Neural crest cell (in vitro differentiated cells): ENCODE measurements at places on chromosomes 1 and 21.
A peak's percentile ranks its signal among the peaks of the same experiment; 100 is the strongest.

- DNase-seq: peak; percentile 48
Observed at GRCh38 chr1:77888781-77889642, 588 bp downstream of the NEXN start.

DNA sequence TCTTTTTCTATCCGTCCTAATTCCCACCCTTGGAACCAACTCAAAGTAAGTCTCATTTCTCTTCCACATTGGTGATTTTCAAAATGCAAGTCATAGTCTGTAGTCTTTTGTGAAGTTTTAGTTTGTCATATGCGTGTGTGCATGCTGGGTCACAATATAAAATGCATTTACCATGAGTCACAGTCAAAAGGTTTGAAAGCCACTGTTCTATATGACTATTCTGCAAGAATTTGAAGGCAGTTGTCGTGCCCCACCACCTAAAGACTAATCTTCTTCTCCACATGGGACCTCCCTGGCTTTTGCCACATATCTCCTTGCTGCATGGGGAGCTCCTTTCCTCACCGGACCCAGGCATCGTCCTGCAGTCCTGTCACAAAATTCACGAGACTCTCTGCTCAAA is 1.6 kb downstream of the STPG1 start:
- no peak for DNase-seq

- no peak for DNase-seq
Observed at GRCh38 chr1:94068096-94068998, 52.6 kb downstream of the ABCA4 start.

GRCh38 chr21:26433386-26433785 is 139.7 kb downstream of the CYYR1 start:
- DNase-seq: no peak

GRCh38 chr1:20278692-20279130 is 12.0 kb upstream of the VWA5B1 start:
- DNase-seq: no peak

- no peak for DNase-seq
Observed at GRCh38 chr1:196584696-196585095, 23.5 kb downstream of the KCNT2 start.

DNA sequence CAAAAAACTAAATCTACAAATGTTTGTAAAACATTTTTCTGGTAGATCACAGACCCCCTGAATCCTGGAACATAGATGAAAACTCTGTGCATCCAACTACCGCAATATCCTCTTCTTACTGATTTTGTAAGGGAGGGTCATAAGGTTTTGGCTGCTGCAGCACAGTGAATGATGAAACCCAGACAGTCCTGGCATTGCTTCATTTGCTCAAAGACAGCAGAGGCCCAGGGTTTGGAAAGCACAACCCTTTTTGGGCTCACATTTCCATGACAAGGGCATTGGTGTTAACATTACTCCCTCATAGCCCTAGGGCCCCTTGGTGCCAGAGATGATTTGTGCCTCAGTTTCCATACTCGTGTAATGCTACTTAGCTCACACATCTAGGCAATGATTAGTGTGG is 51.2 kb downstream of the PLXNA2 start:
- no peak for DNase-seq

- DNase-seq: no peak
Observed at GRCh38 chr1:186225096-186225495, 150.0 kb downstream of the TPR start.

DNA sequence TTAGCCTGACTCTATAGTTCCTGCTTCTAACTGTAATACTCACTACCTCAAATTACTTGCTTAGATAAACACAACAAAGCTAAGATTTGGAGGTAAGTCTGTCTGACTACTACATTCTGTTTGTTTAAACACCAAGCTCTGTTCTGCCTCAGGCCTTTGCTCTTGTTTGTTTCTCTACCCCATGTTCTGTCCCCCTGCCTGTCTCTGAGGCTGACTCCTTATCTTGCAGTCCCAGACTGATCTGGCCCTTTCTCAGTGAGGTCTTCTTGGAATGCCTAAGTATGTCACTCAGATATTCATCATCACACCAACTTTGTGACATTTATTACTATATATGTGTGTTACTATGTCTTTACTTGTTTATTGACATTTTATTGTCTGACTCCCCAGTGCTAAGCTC is 425.5 kb downstream of the LMO4 start:
- no peak for DNase-seq

DNA sequence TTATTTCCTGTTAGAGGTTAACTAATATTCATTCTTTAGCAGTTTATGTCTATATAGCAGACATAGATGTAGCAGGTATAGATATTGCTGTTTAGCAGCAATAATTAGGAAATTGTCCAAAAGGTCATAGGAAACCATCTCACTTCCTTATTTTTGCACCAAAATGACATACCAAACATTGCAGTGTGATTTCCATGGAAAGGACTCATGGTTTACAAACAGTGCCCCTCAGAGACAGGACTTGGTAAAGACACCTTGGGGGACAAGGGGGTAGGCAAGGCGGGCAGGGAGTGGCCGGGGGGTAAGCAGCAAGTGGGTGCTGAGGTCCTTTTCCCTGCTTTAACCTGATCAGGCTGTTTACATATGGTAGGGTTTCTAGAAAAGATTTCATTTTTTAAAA is 30.5 kb downstream of the BATF3 start:
- no peak for DNase-seq

- no peak for DNase-seq
Observed at GRCh38 chr21:33514229-33514628, 22.7 kb upstream of the DNAJC28 start.

DNA sequence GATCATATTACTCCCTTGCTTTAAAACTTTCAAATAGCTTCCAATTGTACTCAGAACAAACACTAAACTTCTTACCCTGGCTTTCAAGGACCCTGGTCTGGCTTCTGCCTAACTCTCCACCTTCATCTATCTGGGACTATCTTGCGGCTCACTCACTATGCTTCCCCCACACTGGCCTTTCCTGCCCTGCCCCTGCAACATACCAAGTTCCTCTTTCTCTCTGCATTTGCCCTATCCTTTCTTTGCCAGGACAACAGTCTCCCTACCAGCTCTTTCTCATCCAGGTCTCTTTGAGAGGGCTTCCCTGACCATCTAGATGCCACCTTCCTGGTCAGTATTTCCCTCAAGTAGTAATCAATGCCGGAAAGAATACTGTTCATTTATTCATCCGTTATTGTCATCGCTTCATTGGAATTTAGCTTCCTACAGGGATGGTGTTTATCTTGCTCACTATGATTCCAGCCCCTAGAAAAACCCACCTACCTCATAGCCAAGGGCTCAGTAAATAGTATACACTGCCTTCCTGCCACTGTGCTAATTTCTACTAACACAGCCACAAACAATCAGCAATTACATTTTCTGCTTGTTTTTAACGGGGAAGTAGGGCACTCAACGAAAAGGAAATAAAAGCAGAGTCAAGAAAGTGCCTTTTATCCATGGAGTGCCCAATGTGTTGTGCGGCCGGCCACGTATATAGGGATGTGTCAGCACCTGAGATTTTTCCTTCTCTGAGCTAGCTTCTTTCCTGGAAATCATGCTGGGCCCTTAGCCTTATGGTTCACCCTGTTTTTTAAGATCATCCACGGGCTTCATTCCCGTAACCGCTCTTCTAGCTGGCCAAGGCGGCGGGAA is 521 bp upstream of the CDC7 start:
- DNase-seq: no peak

GRCh38 chr1:17498214-17498613 is 41.3 kb upstream of the ARHGEF10L start:
- DNase-seq: no peak

GRCh38 chr1:175188936-175189335 is 3.6 kb downstream of the KIAA0040 start:
- no peak for DNase-seq

GRCh38 chr21:46057111-46057709 is 40.7 kb upstream of the COL6A2 start:
- DNase-seq: no peak

DNA sequence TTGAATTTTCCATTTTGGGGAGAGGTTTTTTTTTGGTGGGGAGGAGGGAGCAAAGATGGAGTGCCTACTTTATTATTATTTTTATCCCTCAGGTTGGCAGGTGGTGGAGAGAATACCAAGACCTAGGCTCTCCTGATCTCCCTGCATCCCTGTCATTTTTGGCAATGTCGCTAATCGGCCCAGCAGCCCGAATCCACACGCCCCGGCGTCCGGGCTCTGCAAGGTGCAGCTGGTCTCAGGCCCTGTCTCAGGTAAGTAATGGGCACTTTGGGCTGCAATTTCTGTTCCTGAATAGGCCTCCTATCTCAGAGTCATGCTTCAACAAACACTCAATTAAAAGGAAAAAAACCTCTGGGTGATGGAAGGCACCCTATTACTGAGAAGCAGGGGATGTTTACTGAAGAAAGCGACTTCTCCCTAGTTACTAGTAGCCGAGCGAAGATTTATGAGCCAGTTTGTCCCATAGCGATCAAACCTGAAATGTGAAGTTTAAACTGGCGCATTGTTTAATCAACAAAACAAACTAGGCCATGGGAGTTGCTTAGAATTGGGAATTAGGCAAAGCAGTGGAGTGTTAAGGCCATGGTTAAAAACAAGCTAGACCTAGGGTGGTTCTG is 137.8 kb downstream of the RWDD3 start:
- DNase-seq: no peak

GRCh38 chr1:226429858-226430715 is 22.2 kb upstream of the PARP1 start:
- no peak for DNase-seq

DNA sequence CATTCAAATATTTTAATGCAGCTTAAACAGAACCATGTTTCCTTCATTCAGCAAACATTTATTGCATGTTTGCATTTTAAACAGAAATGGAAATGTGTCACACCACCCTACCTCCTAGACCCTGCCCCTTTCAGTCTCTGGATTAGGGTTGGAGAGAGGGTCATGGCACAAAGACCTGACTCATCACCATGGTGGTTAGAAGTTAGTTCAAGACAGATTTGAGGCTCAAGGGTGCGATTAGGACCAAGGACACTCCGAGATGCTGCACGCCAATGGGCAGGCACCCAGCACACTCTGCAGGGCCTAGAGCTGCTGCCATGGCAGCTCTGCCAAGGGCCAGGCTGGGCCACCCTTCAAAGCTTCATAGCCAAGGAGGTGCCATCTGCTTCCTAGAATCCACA is 86.9 kb downstream of the NAV1 start:
- DNase-seq: no peak

- no peak for DNase-seq
Observed at GRCh38 chr1:222196736-222197135, 351.2 kb downstream of the HHIPL2 start.

- no peak for DNase-seq
Observed at GRCh38 chr1:160579216-160579701, at the start of gene CD84. Gene CD84, minus strand, starts transcription at chr1:160579496. Its CDS starts 59 bp downstream, at chr1:160579437.

GRCh38 chr1:219791766-219792165 is 136.6 kb downstream of the SLC30A10 start:
- no peak for DNase-seq

DNA sequence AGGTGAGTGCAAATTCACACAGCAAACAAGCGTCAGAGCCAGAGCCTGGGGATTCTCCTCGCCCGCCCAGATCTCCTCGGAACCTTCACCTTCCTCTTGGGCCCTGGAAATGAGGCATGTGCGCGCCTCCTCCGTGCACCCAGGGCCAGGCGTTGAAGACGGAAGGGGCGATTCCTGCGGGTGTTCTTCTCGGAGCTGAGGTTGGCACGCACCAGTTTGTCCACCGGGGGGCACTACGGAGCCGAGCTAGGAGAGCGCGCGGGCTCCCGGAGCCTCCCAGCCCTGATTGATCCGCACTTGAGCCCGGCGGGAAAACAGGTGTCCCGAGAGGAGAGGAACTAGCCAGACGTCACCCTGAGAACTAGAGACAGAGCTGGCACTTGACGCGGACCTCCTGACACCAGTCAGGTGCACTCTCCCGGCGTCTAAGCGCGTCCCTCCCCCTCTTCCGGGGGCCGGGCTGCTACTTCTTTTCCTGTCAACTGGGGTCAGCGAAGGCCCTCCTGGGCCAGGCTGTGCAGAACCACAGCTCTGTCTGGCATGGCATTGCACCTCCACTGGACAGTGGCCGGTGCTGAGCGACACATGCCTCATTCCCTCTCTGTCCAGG is 18.3 kb upstream of the SERINC2 start:
- peak; percentile 94 for DNase-seq

DNA sequence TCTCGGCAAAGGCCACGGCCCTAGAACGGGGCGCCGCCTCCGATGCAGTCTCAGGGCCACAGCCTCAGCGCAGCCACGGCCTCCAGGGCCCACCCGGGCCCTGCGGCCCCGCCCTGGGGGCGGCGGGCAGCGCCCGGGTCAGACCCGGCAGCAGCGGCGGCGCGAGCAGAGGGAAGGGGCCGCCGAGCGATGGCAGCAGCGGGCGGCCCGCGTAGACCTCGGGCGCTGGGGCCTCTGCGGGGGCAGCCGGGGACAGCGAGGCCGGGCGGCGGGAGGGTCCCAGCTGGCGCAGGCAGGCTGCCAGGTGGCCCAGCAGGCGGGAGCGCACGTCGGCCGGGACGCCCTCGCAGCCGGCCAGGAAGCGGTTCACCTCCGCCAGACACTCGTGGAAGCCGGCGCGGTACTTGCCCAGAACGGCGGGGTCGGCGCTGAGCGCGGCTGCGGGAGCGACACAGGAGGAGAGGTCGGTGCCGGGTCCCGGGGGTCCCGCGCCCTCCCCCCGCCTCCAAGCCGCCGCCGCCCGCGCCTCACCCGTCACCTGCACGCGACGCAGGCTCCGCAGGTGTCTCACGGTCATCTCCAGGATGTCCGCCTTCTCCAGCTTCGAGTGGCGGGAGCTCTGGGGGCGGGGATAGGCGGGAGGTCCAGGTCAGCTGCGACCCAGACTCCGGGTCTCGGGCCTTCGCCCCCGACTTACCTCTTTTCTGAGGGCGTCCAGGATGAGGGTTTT is 737 bp downstream of the HES4 start:
- no peak for DNase-seq

DNA sequence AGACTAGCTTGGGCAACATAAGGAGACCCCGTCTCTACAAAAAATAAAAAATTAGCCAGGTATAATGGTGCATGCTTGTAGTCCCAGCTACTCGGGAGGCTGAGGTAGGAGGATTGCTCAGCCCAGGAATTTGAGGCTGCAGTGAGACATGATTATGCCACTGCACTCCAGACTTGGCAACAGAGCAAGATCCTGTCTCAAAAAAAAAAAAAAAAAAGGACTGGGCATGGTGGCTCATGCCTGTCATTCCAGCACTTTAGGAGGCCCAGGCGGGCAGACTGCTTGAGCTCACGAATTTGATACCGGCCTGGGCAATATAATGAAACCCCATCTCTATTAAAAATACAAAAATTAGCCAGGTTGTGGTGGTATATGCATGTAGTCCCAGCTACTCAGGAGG is 47.3 kb upstream of the BCL10 start:
- DNase-seq: no peak

GRCh38 chr1:173757666-173758065 is 42.9 kb downstream of the KLHL20 start:
- no peak for DNase-seq
